ENCODE measurements at places on chromosomes 1 and 21.

- DNase-seq: no peak
These were observed 11.5 kb downstream of the AK2 start for GRCh38 chr1:33025180-33025569.

DNA sequence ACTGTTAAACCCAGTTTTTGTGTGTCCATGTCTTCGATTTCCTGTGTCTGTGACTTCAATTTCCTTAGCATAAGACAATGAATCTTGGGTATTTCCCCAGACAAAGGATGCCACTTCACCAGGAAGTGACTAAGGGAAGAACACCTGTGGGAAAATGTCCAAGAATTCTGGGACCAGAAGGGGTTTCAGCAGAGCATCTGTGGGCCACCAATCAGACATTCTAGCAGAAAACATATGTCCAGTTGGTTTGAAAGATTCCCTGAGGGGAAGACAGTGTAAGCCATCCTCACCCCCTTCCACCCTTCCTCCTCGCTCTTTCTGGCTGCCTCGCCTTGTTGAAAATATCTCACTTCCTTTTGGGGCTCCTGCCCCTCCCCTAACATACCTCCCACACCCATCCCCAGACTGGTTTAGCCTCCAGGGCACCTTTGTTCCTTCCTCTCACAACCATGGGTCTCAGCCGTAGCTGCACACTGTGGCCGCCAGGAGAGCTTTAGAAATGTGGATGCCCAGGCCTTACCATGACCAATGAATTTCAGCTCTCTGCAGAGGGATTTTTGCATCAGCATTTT is 25.5 kb upstream of the IFNAR1 start:
- DNase-seq: no peak

- DNase-seq: no peak
These were observed 1023.1 kb downstream of the ADGRL2 start for GRCh38 chr1:82823876-82824275.

DNA sequence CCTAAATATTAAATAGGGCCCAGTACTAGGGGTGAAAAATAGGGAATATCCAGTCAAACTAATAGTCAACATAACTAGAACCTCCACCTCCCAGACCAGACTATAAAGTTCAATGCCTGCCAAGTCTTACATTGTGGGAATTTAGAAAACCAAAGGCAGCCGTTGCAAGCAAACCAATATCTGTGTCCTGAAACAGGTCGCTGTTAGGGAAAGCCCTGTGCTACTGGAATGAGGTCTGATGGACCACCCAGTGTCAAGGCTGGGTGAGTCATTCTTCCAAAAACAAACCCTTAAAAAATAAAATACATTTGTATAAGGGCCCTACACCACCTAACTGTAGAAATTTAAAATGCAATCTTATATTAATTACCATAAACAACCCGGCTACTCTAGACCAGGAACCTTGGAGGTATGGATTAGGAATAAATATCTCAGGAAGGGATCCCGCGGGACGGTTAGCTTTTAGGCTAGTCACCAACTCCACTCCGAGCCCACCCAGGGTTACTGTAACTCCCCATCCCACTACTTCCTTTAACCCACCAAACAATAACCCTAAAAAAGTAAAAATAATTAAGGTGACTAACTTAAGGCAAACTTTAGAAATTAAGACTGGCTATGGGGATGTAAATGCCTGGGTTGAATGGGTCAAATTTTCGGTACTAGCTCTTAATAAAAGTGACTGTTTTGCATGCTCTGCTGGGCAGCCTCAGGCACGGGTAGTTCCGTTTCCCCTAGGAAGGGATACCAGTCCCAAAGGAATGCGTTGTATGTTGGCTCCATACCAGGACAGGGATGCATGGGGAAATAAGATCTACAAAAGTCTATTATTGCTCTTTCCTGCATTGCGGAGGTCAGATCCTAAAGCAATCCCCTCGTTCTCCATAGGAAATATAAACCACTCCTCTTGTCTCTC is 65.4 kb upstream of the TLR5 start:
- peak; percentile 94 for DNase-seq

DNA sequence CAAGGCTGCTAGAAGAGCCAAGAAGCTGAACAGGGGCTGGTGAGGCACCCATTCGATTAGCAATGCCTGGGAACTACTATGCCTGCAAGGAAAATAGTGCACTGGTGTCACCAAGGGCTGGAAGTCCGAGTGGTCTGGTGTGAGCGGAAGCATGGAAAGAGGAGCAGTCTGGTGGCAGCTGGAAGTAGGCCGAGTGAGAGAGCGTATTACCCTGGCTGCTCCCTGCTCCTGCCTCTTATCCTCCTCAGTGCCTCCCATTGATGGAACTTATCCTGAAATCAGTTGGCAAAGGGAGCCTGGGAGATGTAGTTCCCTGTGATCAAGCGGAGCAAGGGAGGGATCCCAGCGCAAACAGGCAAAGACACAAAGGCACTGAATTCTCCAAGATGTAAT is 9.6 kb downstream of the SMAP2 start:
- peak; percentile 56 for DNase-seq

GRCh38 chr1:116508984-116509980 is 61.5 kb downstream of the CD58 start:
- peak; percentile 74 for DNase-seq

- DNase-seq: no peak
These were observed 5.8 kb downstream of the INKA2 start for GRCh38 chr1:111733183-111733991.

- no peak for DNase-seq
These were observed 16.6 kb upstream of the SLC2A5 start for GRCh38 chr1:9086045-9086444.

GRCh38 chr1:154852845-154853244 is 17.2 kb downstream of the KCNN3 start:
- no peak for DNase-seq

- DNase-seq: no peak
These were observed 651 bp upstream of the HPCA start for GRCh38 chr1:32885676-32886003.

GRCh38 chr1:7993593-7994479 is 32.3 kb downstream of the ERRFI1 start:
- DNase-seq: no peak

- no peak for DNase-seq
These were observed 159.7 kb upstream of the NRIP1 start for GRCh38 chr21:15224346-15225086.

DNA sequence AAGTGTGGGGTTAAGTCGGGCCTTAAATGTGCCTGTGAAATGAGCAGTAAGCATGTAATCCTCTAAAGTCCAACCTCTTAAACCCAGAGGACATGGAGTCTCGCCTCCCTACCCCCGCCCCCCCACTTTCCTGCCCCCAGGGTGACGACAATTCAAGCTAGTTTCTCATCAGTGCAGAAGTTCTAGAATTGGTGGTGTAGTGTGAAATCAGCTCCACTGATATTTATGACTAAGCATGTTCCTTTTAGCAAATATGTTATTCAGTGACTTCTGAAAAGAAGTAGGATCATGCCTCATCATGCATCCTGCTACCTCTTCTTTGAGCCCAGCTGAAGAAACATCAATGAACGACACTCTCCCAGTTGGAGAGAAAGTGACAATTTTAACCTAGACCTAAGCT is 2.6 kb upstream of the ABCB10 start:
- no peak for DNase-seq

DNA sequence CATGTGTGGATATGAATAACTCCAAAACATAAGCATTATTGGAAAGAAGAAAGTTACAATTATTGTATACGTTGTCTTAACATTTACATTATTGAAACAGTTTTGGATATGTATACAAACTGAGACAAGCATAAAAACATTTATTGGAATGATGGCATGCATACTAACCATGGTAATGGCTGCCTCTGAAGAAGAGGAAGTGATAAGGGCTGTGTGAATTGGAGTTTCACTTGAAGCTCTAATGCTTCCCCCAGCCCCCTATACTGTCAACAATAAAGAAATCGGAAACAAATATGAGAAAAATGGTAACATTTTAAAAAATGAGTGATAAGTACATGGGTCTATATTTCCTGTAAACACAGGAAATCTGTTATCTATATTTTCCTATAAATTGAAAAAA is 367.7 kb upstream of the DPYD start:
- no peak for DNase-seq

DNA sequence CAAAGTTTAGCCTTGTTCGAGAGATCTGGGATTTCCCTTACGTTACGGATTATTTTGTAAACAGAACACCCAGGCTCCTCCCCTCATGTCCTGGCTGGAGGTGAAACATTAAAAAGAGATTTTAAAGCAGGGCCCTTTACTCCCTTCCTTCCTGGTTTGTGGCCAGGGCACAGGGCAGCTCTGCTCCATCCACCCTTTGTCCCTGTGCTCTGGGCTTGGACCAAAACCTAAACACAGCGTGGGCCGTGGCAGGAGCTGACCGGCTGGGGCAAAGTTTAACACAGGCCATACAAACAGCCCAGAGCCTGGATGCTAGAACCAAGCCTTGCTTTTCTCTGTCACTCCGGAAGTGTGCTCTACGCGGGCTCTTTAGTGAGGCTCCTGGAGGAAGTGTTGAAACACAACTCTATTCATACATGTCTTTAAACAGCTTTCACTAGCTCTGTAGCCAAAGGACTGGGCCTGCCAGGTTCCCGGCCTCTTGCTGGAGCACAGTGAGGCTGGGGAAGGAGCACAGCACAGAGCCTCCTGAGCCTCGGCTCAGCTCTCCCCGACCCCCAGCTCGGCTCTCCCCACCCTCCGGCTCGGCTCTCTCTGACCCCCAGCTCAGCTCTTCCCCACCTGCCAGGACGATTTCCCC is 84.7 kb downstream of the PDE9A start:
- no peak for DNase-seq

DNA sequence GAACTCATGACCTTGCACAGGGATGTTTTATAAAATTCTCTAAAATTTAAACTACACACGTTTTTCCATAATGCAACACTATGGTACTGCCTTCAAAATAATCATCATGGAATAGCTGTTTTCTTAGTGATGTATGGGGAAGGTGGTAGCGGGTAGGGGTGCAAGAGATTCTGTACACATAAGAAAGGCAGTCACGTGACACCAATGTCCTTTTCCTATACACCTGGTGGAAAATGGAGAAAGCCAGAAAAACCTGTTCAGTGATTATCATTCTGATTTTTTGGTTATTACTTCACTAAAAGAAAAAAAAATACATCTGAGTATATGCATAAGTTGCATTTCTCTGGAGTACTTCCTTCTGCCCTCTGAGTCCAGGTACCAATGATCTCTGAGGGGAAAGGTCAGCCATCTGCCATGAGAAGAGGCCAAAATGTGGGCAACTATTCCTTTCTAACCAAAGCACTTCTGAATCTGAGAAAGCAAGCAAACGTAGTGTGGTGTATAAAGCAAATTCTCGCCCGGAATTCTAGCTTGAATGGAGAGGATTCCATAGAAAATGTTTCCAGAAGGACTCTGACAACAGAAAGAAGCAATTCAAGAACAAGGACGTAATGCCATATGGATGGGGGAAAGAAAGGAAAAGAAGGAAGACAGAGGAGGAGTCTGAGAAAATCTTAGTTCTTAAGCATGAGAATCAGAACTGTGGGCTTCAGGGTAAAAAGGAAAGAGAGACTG is 137.3 kb downstream of the RERE start:
- DNase-seq: no peak

GRCh38 chr1:3527774-3528173 is 73.3 kb downstream of the ARHGEF16 start:
- no peak for DNase-seq

DNA sequence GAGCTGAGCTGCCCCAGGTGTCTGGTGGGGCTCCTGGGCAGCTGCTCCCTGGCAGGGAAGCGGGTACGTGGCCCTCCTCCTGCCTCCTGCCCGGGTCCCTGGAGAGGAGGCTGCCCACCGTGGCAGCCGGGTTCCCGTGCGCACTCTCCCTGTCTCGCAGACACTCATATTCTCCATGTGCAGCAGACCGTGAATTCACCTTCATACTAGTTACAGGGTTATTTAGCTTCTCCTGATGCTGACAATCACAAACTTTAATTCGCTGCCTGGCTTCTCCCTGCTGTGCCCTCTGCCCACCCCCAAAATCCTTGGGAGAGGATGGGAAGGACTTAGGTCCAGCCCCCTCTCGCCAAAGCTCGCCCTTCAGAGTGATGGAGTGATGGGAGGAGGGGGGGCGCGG is 95.3 kb downstream of the CASZ1 start:
- DNase-seq: no peak

DNA sequence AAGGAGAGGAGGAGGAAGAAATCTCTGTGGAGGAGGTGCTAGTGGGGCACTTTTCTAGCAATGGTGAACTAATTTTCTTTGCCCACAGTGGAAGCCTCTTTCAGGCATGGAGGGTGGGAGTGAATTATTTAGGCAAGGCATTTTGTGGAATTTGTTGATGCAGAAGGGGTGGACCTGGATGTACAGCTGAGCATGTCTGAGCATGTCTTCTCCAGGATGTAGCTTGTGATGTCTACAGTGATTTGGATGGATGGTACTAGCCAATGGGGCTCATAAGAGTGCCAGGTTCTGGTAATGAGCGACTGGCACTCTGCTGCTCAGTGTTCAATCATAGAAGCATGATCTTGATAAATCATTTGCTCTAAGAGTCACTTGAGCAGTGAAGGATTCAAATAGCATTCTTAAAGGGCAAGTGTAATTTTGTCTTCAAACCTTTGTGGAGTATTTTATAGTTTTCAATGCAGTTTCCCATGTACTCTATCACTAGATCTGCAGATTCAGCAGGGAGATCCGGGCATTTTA is 153.9 kb upstream of the LMO4 start:
- DNase-seq: no peak

DNA sequence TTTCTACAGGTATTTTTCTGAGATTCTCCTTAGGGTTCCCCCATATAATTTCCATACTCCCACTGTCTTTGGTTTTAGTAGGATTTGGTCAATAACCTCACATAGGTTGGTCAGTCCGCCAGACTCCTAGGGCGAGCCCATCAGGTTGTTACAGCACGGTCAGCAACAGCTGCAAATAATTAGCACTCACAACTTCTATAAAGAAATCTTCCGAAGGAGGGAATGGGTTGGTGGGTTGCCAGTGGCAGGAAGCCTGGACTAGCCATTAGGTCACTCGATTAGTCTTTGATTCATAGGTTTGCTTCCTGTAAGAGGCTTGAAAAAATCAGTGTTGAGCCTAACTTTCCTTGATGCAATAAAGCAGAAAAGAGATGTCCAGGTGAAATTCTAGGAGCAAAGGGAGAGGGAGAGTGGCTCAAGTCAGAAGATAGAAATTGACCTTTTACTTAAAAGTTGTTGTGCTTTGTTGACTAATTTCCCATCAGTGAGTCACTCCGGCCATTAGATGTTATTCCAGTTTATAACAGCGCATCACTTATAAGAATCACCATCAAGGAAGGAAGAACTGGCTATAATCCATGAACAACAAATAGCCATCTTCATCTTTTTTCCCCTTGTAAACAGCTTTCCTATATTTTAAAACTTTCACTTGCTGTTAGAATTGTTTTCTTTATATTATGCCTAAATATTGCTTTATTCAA is 88.3 kb downstream of the TPR start:
- DNase-seq: no peak
